Activated naive CD8-positive, alpha-beta T cell treated with anti-CD3 and anti-CD28 coated beads, Interleukin-2, amount 50 U/mL, for 24 hours (primary cell): ENCODE measurements at places on chromosomes 16 and 17.

- H3K27ac ChIP-seq: no peak overlapping the region
- peaks cover 10% of the 10 kb centered on the region for H3K36me3 ChIP-seq
- H3K4me3 ChIP-seq: no peak overlapping the region
- no peak for DNase-seq
- no peaks in the 10 kb centered on the region for H3K27me3 ChIP-seq
- H3K4me1 ChIP-seq: no peaks in the 10 kb centered on the region
Measured at GRCh38 chr17:44176257-44176656, 5.8 kb downstream of the ASB16 start.

- H3K4me1 ChIP-seq: no peaks in the 10 kb centered on the region
- H3K27ac ChIP-seq: no peak overlapping the region
- peaks cover 7% of the 10 kb centered on the region for H3K36me3 ChIP-seq
- no peak for DNase-seq
Measured at GRCh38 chr16:12721841-12722421, 81.8 kb downstream of the CPPED1 start.

DNA sequence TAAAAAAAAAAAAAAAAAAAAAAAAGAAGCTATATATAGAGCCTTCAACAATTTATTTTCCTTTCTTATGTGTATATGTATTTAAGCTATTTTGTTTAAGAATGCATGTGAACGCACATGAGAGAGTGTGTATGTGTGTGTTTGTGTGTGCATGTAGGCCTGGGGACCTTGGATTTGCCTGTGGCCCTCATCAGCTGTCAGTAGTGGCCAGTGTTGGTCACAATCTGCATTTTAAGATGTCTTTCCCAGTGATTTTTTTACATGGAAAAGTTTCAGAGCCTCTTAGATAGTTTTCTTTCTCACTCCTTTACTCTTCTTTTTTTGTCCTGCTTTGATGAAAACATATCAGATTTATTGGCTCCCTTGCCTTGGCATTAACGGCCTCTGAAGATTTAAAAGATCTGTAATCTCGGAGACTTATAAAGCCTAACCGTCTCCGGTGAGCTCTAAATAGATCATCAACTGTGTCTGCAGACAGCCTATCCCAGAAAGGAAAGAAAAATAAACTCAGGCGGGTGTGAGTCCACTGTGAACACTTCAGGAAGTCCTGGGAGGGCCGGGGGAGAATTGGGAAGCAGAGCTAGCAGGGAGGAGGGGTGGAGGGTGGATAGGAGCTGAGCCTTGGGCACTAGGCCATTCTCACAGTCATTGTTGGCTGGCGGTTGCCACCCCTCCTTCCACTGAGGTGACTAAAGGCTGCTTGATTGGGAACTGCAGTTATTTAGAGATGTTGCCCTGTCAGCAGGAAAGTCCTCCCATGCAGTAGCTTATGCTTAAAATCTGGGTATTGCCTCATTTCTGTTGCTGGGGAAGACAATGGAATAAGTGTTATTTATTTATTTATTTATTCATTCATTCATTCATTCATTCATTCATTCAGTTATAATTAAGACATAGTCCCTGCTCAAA, 86.8 kb downstream of the WWP2 start:
- no peak overlapping the region for H3K27ac ChIP-seq
- no peaks in the 10 kb centered on the region for H3K27me3 ChIP-seq
- H3K36me3 ChIP-seq: peaks cover 10% of the 10 kb centered on the region
- DNase-seq: no peak
- H3K4me3 ChIP-seq: no peak overlapping the region

- no peaks in the 10 kb centered on the region for H3K36me3 ChIP-seq
- H3K4me3 ChIP-seq: no peak overlapping the region
- H3K27ac ChIP-seq: no peak overlapping the region
- DNase-seq: no peak
- H3K4me1 ChIP-seq: no peaks in the 10 kb centered on the region
- no peaks in the 10 kb centered on the region for H3K27me3 ChIP-seq
Measured at GRCh38 chr16:78211946-78212345, 112.5 kb downstream of the WWOX start.

DNA sequence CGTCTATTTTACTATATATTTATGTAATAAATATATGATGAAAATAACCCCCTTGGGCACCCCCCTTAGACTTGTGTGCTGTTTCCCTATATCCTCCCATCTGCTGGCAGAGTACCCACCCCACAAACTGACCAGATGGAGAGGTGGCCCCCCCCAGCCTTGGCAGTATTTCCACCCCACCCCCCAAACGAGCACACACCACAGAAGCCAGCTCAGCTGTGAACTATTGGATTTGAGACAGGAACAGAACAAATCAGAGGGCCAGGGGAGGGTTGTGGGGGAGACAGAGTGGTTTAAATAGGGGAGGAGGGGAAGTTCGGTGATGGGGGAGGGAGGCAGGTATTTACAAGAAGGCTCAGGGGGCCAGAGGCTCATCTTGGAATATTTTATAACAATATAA, 7.8 kb downstream of the NR1D1 start:
- peaks cover 15% of the 10 kb centered on the region for H3K36me3 ChIP-seq
- peaks cover 38% of the 10 kb centered on the region for H3K4me1 ChIP-seq
- H3K27me3 ChIP-seq: no peaks in the 10 kb centered on the region

- DNase-seq: peak; percentile 54
- H3K4me1 ChIP-seq: peaks cover 40% of the 10 kb centered on the region
- no peaks in the 10 kb centered on the region for H3K27me3 ChIP-seq
- H3K36me3 ChIP-seq: peaks cover 49% of the 10 kb centered on the region
Measured at GRCh38 chr16:74297145-74297665, 591 bp downstream of the PSMD7 start.

DNA sequence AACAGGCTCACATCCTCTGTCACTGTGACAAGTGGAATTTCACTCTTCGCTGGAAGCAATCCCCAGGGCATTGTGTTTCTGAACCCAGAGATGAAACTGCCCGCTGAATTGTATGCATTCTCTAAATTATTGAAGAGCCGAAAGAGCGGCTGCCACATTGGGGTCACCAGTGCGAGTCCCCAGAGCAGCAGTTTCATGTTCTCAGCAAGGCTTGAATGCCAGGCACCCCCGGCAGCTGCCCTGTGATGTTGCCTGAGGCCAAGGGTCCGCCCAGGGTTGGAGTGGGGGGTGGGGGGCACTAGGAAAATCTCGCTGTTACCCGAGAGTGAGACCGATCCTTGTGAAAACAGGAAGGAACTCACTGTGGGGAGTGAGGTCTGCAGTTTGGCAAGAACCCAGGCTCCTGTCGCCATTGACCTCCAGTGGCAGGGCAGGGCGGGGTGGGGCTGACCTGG, 20.7 kb upstream of the BCAR1 start:
- no peaks in the 10 kb centered on the region for H3K4me1 ChIP-seq
- H3K4me3 ChIP-seq: no peak overlapping the region
- H3K36me3 ChIP-seq: no peaks in the 10 kb centered on the region
- no peak for DNase-seq
- no peak overlapping the region for H3K27ac ChIP-seq

- H3K4me1 ChIP-seq: no peaks in the 10 kb centered on the region
- H3K27ac ChIP-seq: no peak overlapping the region
- DNase-seq: no peak
Measured at GRCh38 chr17:20026960-20027359, 17.8 kb downstream of the SPECC1 start.

DNA sequence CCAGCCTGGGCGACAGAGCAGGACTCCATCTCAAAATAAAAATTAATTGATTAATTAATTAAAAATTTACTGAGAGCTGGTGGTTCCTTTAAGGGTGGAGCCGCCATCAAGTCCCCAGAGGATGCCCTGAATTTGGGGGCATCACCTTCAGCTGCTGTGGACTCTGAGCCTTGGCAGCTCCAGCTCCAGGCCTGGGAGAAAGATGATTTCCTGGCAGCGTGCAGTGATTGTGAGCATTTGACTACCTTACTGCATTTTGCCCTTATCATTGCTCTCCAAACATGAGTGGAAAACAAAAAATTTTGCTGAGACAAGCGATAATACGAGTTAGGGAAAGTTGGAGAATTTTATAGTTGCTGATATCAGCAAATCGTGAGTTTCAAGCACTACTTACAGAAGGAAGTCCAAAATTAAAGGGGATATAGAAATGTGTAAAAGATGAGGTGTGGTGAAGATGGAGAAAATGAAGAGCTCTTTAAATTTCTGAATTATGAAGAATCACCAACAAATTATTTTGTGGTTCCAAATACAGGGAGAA, 2.6 kb upstream of the ITGAD start:
- DNase-seq: no peak
- peaks cover 21% of the 10 kb centered on the region for H3K4me1 ChIP-seq
- H3K36me3 ChIP-seq: no peaks in the 10 kb centered on the region
- peaks cover 7% of the 10 kb centered on the region for H3K27me3 ChIP-seq
- H3K4me3 ChIP-seq: no peak overlapping the region

DNA sequence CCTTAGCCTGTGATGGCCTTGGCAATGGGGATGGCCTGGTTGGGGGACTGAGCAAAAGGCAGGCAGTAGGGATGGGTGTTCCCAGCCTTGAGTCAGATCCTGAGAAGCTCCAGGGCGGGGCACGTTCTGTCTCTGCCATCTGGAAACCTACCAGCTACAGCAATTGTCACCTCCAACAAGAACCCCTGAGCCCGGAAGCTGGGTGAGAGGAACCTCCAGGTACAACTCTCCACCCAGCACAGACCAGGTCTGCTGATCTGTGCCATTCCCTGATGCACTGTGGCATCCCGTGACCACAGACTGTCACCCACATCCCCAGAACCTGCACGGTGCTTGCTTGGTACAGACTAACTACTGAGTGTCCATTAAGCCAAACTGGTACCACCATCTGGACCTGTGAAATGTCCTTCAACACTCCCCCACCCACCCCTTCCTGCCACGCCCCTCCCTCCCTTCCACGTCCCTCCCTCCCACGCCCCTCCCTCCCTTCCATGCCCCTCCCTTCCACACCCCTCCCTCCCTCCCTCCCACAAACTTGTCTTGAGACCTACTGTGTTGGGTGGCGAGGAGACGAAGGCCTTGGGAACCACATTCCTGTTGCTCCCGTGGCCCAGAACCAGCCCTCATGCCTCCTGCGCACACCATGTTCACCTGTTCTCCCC, 16.6 kb downstream of the MYO15B start:
- H3K4me3 ChIP-seq: no peak overlapping the region
- no peaks in the 10 kb centered on the region for H3K4me1 ChIP-seq
- H3K27ac ChIP-seq: no peak overlapping the region
- no peak for DNase-seq

- no peaks in the 10 kb centered on the region for H3K36me3 ChIP-seq
- H3K27ac ChIP-seq: no peak overlapping the region
- peaks cover 21% of the 10 kb centered on the region for H3K27me3 ChIP-seq
Measured at GRCh38 chr16:86476956-86477534, 33.3 kb upstream of the FOXF1 start.

DNA sequence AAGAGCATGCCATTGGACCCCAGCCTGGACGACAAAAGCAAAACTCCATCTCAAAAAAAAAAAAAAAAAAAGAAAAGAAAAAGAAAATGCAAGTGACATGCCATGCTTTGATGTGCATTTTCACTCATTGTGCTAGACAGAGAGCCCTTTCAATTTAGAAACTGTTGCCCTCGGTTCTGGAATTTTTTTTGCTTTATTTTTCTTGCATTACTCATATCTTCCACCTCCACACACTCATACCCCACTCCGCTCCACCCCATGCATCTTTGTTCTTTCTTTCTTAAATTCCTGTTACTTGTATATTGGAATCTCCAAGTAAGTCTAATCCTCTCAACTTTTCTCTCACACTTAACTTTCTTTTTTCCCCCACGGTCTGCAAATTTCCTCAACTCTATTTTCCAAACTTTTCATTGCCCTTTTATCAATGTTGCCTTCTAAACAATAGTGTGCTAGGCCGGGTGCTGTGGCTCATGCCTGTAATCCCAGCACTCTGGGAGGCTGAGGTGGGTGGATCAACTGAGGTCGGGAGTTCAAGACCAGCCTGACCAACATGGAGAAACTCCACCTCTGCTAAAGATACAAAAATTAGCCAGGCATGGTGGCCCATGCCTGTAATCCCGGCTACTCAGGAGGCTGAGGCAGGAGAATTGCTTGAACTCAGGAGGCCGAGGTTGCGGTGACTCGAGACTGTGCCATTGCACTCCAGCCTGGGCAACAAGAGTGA, 16.8 kb upstream of the SUZ12 start:
- H3K36me3 ChIP-seq: no peaks in the 10 kb centered on the region
- H3K27ac ChIP-seq: peak overlapping the region; percentile 78
- H3K27me3 ChIP-seq: peaks cover 22% of the 10 kb centered on the region
- peak overlapping the region; percentile 41 for H3K4me3 ChIP-seq
- peaks cover 27% of the 10 kb centered on the region for H3K4me1 ChIP-seq

DNA sequence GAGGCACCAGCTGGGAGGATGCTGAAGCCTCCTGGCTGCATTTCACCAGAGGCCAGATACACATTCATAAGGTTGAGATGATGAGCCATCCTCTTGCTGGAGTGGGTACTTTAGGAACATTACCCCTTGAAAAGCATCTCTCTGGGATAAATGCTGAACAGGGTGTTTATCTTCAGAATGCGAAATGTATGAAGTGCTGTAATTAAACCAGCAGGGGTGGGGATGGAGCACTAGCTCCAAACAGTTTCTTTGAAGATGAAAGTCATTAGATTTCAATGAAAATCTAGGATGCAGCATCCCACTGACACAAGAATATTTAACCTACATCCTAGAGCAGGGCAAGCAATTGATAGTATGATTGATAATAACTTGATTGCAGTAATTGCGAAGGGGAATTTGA, 158.1 kb downstream of the CYLD start:
- H3K36me3 ChIP-seq: no peaks in the 10 kb centered on the region
- H3K4me1 ChIP-seq: no peaks in the 10 kb centered on the region
- no peak overlapping the region for H3K4me3 ChIP-seq
- no peak for DNase-seq
- peaks cover 3% of the 10 kb centered on the region for H3K27me3 ChIP-seq

GRCh38 chr17:61404913-61405685, 5.5 kb downstream of the TBX2 start:
- H3K4me3 ChIP-seq: no peak overlapping the region
- H3K4me1 ChIP-seq: peaks cover 45% of the 10 kb centered on the region
- H3K36me3 ChIP-seq: no peaks in the 10 kb centered on the region
- H3K27ac ChIP-seq: no peak overlapping the region
- no peak for DNase-seq
- H3K27me3 ChIP-seq: peaks cover 71% of the 10 kb centered on the region

DNA sequence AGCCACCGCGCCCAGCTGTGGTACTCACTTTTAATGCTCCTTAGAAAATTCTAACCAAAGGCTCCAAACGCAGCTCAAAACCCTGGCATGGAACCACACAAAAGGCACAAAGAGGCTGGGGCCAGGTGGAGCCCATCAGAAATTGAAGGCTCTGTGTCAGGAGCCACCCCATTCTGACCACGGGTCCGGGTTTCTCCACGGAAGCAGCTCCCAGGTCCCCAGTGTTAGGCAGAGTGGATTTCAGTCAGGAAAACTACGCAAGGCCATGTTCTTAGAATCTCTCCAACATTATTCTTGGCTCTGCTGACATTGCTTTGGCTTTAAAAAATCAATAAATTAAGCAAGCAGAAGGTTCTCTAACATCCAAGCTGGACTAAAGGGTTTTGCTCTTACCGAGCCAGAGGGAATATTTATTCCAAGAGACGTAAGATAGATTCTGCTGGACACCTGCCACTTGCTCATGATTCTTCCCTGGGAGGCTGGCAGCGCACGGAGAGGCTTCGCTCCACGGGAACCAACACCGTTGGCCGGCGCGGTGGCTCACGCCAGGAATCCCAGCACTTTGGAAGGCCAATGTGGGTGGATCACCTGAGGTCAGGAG, 93.5 kb downstream of the NXN start:
- H3K4me3 ChIP-seq: no peak overlapping the region
- H3K27me3 ChIP-seq: peaks cover 28% of the 10 kb centered on the region
- no peak for DNase-seq
- H3K27ac ChIP-seq: no peak overlapping the region
- no peaks in the 10 kb centered on the region for H3K36me3 ChIP-seq

- H3K27ac ChIP-seq: no peak overlapping the region
- no peak for DNase-seq
- peaks cover 35% of the 10 kb centered on the region for H3K4me1 ChIP-seq
- no peak overlapping the region for H3K4me3 ChIP-seq
- H3K27me3 ChIP-seq: no peaks in the 10 kb centered on the region
Measured at GRCh38 chr16:12544477-12545296, 259.0 kb downstream of the CPPED1 start.
